ENCODE measurements at places on chromosomes 2 and 18.
A peak's percentile ranks its signal among the peaks of the same experiment; 100 is the strongest.

- no peak for DNase-seq
Observed at GRCh38 chr18:11566236-11566965, 43.0 kb upstream of the SLC35G4 start.

GRCh38 chr18:50393802-50394201 is 19.0 kb downstream of the SKA1 start:
- no peak for DNase-seq

DNA sequence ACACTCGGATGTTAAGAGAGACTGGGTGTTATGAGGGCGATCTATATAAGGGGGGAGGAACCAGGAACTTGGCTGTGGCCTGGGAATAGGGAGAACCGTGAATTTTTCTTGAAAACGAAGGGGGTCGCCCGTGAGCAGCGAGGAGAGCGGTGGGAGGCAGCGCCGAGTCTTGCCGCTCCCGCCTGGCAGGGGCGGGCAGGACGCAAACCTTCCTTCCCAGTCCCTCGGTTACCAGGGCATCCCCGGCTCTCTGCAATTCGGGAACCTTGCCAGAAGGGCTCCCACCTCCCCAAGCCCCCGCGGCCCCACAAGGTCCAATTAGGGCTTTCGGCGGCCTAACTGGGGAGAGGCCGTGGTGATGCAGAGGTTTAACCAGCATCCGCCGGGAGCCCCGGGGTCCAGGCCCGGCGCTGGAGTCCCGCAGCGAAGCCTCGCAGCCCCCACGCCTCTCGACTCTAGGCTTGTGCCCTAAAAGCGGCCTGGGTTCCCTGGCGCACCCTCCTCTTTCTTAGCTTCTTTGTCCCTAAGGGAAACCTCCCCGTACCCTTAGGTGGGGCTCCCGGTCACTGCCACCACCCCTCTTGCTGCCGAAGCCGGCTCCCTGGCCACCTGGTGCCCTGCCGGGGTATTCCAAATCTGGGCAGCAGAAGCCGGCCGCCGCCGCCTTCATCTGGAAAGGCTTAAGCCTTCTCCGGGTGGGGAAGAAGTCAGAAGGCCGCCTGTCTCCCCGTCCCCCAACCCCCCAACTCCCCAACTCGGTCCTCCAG is 680 bp upstream of the FHOD3 start:
- DNase-seq = peak; percentile 52

DNA sequence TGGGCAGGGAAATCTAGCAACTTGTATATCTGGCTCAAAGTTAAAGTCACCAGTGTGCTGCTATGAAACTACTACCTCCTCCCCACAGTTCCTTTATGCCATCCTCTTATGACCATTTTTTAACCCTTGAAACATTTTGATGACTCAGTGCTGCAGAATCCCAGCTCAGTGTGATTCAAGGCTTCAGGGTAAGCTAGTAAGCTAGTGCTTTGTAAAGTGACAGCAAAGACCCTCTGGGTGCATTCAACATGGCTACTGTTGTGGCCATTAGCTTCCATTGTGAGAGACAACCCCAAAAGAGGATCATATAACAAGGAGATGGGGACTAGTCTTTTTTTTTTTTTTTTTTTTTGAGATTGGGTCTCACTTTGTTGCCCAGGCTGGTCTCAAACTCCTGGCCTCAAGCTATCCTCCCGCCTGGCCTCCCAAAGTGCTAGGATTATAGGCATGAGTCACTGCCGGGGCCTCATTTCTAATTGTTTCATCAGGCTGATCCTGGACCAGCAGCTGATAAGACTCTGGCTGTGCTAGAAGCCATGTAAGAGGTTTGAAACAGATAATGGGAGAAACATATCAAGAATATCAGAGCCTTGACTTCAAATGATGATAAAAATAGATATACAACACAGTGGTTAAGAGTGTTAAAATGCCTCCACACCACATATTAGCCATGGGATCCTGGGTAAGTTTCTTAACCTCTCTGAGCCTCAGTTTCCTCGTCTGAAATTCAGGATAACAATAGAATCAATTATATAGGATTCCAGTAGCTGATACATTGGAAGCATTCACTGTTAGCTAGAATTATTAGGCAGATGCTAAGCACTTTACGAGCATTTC is 65.7 kb upstream of the RTN4 start:
- no peak for DNase-seq

GRCh38 chr2:16614314-16614860 is 51.2 kb downstream of the CYRIA start:
- DNase-seq = no peak

Measured in progenitor cell of endocrine pancreas (in vitro differentiated cells).